ENCODE measurements at places on chromosomes 3 and 15.

DNA sequence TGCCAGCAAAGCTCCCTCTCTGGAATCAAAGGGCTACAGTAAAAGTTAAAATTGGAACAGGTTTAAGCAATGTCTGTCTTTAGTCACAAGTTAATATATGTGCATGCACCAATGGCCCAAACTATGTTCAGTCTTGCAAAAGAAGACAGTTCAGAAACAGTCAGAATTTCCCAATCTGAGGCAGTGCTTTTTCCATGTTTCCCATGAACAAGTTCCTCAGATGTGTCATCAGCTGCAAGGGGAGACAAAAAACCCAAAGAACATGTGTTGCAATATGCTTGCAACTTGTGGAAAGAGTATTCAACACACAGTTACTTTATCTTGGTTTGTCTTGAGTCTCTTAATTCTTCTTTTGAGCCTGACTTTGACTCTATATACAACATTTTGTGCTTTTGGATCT lies 148.4 kb downstream of the USP13 start:
- DNase-seq, result no peak

DNA sequence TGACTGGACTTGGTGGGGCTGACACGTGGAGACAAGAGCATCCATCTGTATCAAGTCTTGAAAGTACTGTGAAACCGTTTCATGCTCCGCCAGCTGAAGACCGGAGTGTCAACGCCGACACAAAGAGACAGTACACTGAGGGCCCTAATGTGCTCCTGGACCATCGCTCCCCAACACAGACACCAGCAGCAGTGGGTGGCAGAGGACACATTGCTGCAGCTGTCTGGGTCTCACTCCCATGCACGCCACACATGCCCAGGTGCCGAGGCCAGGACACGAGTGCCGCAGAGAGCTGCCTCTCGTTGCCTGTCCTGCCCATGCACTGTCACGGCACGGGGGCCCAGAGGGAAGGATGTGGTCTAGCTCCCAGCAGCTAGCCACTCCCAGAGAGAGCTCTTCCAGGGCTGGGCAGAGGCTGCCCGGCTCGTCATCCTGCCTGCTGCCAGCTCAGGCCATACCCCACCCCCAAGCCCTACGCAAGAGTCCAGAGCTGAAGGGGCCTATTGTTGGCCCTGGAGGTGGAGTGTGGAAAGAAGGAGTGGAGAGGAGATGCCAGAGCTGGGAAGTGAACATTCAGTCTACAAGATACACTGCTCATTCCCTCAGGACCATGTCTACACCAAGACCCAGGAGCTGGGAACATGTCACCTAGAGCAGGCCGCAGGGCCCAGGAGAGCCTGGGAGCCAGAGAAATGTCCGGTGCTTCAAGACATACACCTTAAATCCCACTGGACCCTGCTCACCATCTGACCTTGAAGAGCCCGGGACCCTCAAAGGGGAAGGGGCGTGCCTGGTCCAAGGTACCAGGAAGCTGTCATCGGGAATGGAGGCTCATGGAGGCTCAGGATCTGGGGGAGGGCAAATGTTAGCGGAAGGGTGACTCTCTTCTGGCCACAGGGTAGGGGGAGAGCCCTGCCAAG lies 7.7 kb downstream of the TNK2 start:
- no peak for DNase-seq

- DNase-seq, result no peak
Measured at GRCh38 chr3:138842483-138843188, 7.9 kb upstream of the PIK3CB start.

DNA sequence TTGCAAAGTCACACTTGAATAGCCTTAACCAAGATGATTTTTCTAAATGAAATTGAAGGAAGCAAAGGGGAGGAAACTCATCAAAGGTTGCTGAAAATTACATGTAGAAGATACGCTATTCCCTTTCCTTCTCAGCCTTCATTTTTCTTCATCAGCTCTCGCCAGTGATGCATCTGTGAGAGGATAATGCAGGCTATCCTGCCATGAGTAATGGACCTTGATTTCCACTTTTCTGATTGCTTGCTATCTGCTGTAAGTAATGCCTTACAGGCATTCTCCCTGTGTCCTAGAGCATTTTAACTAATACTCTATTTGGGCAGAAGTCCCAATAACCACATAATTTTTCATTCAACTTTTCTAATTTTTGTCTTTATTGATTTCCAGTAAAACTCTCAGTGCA lies 162.6 kb downstream of the BBX start:
- no peak for DNase-seq

- peak; percentile 3 for DNase-seq
Measured at GRCh38 chr3:115062009-115062408, 85.1 kb downstream of the ZBTB20 start.

DNA sequence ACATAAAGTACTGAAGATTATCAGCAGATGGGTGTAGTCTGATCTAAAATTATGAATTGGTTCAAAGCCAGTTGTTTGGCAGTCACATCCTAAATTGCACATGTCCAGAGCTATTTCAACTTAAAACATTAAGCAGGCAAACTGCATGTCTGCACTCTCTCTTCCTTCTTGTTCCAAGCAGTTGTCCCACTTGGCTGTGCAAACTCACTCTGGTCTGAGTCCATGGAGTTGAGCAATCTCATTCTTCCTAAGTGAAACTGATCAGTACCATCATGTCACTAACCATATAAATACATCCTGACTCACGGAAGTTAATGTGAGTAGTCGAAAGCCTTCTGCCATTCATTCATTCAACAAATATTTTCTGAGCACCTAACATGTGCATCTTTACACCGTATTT lies 353.0 kb downstream of the ROBO1 start:
- no peak for DNase-seq

DNA sequence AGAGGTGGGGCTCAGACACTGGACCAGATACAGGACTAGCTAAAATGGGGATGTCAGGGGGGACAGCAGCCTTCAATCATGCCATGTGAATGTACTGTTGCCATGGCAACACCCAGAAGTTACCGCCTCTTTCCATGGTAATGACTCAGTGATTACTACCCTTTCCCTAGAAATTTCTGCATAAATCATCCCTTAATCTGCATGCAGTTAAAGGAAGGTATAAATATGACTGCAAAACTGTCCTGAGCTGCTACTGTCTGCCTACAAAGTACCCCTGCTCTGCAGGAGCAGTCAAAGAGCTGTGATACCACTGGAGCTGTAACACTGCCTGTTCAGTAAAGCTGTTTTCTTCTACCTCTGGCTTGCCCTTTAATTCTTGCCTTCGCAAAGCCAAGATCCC lies 168.2 kb downstream of the PEAK1 start:
- DNase-seq, result no peak

DNA sequence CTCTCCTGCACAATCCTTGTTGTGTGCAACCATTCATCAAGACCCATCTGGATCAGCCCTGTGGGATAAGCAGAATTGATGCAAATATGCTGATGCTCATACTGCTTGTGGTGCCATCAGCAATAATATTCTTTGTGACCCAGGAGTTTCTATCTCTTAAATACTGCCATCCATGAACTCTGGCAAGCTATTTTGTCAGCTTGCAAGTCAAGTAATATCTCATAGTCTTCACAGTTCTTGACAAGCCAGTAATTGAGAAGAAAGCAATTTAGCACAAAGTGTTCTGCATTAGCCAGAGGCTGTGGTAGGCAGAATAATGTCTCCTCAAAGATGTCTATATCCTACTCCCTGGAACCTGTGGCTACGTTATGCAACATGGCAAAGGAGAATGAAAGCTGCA lies 49.0 kb downstream of the SPATA16 start:
- no peak for DNase-seq

- DNase-seq, result no peak
Measured at GRCh38 chr15:65451989-65452388, 29.2 kb upstream of the IGDCC4 start.

DNA sequence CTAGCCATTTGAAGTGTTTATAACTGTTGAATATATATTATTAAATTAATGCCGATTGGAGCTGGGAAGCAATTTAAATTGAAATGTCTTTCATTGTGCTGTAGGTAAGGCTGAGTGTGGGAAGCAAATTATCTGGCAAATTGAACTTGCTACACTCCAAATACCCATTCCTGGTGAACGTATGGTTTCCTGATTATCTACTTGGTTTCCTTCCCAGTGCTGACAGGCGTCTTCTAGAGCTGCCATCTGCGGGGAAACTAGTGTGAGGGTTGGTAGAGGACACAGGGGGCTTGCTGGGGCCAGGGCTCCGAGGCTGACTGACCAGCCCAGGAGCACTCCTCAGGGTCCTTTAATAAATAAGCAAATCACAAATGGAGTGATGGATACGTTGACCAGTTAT lies 581.4 kb upstream of the LMCD1 start:
- no peak for DNase-seq

- no peak for DNase-seq
Measured at GRCh38 chr3:45031531-45031930, 5.4 kb downstream of the CLEC3B start.

GRCh38 chr3:71881041-71881440 lies 96.1 kb upstream of the PROK2 start:
- no peak for DNase-seq

All from NCI-H1092 (cell line).